ENCODE measurements at places on chromosomes 1 and 21.

- no peak for DNase-seq
These were observed 304.9 kb downstream of the KCNH1 start for GRCh38 chr1:210828996-210829596.

DNA sequence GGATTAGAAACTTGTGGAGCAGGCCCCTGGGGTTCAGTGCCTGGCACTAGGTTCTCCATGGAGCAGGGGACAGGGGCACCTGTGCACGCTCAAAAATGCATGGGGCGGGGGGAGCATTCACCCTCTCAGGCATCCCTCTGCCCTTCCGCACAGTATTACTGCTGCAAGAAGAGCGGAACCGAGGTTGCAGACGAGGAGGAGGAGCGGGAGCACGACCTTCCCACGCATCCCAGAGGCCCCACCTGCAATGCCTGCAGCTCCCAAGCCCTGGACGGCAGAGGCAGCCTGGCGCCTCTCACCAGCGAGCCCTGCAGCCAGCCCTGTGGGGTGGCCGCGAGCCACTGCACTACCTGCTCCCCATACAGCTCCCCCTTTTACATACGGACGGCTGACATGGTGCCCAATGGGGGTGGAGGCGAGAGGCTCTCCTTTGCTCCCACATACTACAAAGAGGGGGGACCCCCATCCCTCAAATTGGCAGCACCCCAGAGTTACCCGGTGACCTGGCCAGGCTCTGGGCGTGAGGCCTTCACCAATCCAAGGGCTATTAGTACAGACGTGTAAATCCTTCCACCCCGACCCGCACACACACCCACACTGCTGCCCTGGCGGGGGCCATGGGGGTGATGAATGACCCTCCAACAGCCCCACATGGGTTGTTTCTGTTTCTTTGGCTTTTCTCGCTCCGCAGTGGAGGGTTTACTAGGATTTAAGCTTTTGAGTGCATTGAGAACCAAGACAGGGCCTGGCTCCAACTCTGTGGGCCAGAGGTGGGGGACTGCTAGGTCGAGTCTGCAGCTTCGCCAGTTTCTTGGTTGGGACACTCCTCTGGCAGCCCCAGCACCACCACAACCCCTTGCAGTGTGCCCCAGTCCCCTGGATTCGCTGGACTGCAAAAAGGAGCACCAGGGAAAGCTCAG is 63.7 kb downstream of the TOR1AIP2 start:
- DNase-seq, result no peak

DNA sequence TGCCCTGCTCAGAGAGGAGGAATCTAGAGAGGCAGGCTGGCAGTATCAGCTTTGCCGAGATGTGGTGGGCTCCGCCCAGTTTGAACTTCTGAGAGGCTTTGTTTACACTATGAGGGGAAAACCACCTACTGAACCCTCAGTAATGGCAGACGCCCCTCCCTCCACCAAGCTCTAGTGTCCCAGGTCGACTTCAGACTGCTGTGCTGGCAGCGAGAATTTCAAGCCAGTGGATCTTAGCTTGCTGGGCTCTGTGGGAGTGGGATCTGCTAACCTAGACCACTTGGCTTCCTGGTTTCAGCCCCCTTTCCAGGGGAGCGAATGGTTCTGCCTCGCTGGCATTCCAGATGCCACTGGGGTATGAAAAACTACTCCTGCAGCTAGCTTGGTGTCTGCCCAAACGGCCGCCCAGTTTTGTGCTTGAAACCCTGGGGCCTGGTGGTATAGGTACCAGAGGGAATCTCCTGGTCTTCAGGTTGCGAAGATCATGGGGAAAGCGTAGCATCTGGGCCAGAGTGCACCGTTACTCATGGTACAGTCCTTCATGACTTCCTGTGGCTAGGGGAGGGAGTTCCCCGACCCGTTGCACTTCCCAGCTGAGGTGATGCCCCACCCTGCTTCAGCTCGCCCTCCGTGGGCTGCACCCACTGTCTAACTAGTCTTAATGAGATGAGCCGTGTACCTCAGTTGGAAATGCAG is 43.6 kb downstream of the C21orf91 start:
- DNase-seq, result peak; percentile 79

GRCh38 chr1:246580497-246581370 is 14.5 kb downstream of the CNST start:
- no peak for DNase-seq

GRCh38 chr1:17874710-17875109 is 119.6 kb downstream of the ACTL8 start:
- DNase-seq, result no peak

- peak; percentile 43 for DNase-seq
These were observed 1.2 kb downstream of the RUNX3 start for GRCh38 chr1:24928689-24929397.

DNA sequence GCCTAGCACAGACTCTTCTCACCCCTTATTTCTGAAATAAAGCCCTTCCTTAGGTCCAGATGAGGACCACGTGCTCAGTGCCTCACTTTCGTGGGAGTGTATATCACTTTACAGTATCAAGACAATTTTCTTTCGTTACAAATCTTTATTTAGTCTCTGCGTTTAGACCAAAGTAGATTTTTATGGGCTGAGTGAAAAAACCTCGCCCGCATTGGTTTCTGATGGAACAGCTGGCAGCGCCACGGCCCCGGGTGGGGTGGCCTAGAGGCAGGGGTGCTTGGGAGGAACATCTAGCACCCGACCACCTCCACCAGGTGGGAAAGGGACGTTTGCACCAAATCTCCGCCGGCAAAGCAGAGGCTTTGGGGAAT is 7.6 kb downstream of the SIM2 start:
- no peak for DNase-seq

DNA sequence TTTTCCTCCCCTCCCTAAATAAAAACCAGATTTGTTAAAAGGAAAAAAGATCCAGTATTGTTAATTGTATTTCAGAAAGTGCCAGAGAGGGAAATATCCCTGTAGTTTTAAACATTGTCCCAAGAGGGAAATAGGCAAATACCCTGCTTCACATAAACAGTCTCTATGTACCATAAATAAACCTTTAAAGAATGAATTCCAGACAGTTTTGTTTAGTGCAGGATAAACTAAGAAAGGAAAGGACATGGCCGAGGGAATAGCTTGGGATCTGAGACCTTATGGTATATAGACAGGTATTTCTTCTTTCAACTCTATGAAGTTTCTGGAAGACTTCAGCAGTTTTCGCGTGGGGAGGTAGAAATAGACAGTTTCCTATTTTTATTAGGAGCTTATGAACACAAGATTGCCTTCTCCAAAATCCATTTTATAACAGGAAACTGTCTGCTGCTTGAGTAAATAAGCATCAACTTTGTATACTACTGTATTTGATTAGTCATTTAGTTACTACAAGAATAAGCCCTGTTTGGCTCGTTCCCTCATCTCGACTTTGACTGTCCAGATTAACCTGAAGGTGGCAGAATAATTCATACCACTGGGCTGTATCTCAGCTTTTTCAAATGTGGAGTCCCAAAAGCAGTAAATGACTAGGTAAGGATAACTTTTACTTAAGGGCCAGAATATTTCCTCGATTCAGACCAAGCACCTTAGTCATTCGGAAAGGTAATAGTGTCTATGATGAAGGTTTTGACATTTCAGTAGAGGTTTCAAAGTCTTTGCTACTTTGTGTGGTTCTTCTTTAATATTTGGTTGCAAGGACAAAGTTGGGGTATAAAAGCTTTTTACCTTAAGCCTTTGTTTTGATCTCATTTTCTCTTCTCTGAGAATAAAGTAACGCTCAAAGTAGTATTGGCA is 177.5 kb downstream of the VPS13D start:
- no peak for DNase-seq

DNA sequence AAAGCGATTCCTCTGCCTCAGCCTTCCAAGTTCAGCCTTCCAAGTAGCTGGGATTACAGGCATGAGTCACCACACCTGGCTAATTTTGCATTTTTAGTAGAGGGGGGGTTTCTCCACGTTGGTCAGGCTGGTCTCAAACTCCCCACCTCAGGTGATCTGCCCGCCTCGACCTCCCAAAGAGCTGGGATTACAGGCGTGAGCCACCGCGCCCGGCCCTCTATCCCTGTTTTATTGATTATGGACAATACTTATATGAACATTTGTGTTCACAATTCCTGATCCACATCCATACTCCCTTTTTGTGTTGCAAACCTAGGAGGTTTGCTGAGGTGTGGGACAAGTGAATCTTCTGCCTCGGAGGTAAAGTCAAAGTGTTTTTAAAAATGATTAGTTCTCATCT is 245.3 kb downstream of the GREM2 start:
- no peak for DNase-seq

DNA sequence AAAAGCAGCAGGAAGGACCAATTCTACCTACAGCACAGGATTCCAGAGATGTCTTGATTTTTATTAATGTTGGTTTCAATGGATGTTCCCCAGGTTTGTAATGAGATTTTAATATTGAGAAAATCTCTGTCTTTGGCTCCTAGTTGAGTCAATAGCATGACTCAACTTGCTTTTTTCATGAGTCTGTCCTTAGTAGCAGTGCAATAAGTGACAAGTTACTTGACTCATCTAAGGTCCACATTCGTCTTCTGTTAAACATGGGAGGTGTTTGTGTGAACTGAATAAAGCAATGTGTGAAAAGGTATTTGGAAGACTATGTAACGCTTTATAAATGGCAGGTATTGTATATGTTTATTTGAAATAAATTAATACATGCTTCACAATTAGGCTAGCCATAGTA is 645.0 kb upstream of the PTBP2 start:
- DNase-seq, result no peak

- DNase-seq, result no peak
These were observed 71.4 kb downstream of the LRRC7 start for GRCh38 chr1:69639159-69639558.

GRCh38 chr21:35390013-35390776 is 341.1 kb upstream of the RUNX1 start:
- DNase-seq, result no peak

DNA sequence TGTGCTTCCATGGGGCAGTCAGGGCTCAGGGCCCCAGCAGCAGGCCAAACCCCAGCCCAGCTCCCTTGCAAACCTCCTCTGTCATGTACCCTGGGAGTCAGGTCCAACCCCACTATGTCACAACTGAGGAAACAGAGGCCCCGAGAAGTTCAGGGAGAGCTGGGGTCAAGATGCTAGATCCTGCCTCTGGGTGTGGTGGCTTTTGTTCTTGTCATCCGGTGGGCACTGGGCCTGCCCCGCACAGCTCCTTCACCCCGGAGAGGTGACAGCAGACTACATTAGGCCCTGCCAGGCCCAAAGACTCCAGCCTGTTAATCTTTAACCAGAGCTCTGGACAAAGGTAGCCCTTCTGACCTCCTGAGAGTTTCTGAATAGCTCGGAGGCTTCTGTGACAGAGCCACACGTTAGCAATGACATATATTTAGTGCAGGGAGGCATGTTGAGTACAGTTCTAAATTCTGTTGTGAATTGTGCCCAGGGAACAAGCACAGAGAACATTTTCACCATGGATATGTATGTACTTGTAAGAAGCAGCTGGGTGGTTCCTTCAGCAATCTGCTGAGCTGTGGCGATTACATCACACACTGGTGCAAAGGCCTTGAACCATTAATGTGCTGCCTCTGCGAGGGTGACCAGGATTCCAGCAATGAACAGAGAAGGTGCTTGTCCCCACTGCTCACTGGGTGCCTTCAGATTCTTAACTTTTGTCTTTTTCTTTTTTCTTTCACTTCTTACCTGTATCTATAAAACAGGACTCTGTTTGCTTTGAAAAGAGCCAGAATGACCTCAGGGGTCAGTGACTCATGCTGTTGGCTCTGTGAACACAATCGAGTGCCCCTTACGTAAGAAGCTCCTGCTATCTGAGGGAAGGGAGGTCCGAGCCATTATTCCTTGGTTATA is 102.8 kb downstream of the RHOU start:
- DNase-seq, result no peak

DNA sequence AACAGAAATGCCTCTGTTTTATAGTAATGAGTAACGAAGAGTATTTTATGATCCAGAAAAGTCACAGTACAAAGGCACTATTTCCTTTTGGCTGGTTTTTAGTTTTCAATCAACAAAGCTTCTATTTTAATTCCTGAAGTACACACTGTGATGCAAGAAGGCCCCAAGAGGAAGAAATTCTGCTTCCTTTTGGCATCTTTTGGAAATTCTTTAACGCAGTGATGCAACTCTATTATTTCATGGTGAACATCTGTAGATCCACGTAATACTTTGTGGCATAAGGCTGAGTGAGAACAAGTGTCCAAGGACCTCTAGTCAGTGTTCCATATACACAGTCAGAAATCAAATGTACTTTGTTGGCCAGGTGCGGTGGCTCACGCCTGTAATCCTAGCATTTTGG is 137.5 kb downstream of the TGFB2 start:
- no peak for DNase-seq

DNA sequence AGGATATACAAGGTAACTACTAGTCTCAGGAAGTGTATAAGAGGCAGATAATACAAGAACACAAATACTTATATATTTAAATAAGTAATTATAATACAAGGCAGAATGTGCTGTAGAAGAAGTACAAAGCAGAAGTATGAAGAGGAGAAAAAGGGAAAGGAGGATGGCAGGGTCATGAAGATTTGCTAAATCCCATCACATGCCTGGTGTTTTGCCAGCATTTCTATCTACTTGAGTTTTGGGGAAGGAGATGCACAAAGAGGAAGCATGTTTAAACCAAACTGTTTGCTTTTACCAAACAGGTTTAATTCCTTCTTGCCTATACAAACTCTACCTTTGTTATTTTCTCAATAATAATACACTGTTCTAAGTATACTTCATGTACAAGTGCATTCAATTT is 60.9 kb upstream of the PODN start:
- no peak for DNase-seq

DNA sequence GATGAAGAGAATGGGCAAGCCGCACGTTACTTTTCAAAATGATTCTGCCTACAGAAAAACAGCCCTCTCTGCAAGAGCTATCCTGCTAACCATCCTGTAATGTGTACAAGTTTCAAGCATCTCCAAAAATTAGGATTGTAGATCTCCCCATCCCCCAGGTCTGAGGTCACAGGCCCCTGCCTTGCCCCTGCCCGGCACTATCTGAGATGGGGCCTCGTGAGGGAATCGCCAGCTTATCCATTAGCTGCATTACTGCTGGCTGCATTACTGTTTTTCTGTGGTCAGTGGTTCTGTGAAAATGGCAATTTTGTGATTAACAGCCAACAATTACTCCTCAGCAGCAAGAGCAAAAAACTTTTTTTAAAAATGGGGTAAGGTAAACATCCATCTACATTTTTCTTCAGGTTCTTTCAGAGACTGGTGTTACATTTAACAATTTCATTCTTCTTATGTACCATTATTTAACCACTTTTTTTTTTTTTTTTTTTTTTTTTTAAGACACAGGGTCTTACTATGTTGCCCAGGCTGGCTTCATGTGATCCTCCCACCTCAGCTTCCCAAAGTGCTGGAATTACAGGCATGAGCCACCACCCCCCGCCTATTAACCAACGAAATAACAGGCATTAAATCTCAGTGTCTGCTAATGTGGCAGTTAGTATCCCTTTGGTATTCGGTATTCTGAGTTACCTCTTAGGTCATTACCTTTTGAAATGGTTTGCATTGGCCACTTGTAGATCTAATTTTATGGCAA is 83.8 kb downstream of the MRPL37 start:
- DNase-seq, result no peak
